Esophagus (tissue), 2 donors: ENCODE measurements at places on chromosomes 6 and 20. TPM values are rescaled to one million over a fixed set of nuclear protein-coding genes. Genes with fewer than 3 reads are reported as not detected.

FLRT3 gene
- 0.90 TPM for polyA plus RNA-seq

GPR63 gene
- polyA plus RNA-seq, result 0.18 TPM

OXT gene
- polyA plus RNA-seq, result 0.13 TPM

CAGE1 gene
- polyA plus RNA-seq, result 0.02 TPM

CRIP3 gene
- 0.40 TPM for polyA plus RNA-seq

BMP7 gene
- 17.6 TPM for polyA plus RNA-seq

EDN3 gene
- polyA plus RNA-seq, result 23.6 TPM

POPDC3 gene
- polyA plus RNA-seq, result 0.24 TPM

LST1 gene
- polyA plus RNA-seq, result 2.8 TPM

PSMB9 gene
- 25.5 TPM for polyA plus RNA-seq

HDGFL1 gene
- not detected for polyA plus RNA-seq

GSTA1 gene
- 2.4 TPM for polyA plus RNA-seq

SLC22A1 gene
- polyA plus RNA-seq, result 0.13 TPM

EPPIN gene
- not detected for polyA plus RNA-seq

HLA-DPA1 gene
- 27.2 TPM for polyA plus RNA-seq

OPN5 gene
- not detected for polyA plus RNA-seq
